HCT116 (cell line): ENCODE measurements at places on chromosomes 2 and 18. TPM values are rescaled to one million over a fixed set of nuclear protein-coding genes. Genes with fewer than 3 reads are reported as not detected.

The CNTNAP5 gene
- not detected for total RNA-seq

The ITPRIPL1 gene
- 12.4 TPM for total RNA-seq

The B3GNT7 gene
- total RNA-seq: 6.1 TPM

The SH2D6 gene
- total RNA-seq: 2.7 TPM

The ABHD1 gene
- total RNA-seq: not detected

The CREB1 gene
- total RNA-seq: 60.4 TPM

The CD28 gene
- total RNA-seq: 0.37 TPM
